ENCODE measurements at places on chromosomes 2 and 18. TPM values are rescaled to one million over a fixed set of nuclear protein-coding genes. Genes with fewer than 3 reads are reported as not detected.

- DNase-seq, result no peak
These were observed 107.5 kb downstream of the DTNA start for GRCh38 chr18:34817636-34818035.

- no peak for DNase-seq
These were observed 67.8 kb upstream of the ST6GAL2 start for GRCh38 chr2:106953779-106954178.

GRCh38 chr18:57961411-57961810 lies 82.6 kb upstream of the NEDD4L start:
- no peak for DNase-seq

GRCh38 chr2:79827881-79828280 lies 315.0 kb downstream of the CTNNA2 start:
- DNase-seq, result no peak

- no peak for DNase-seq
These were observed 329.8 kb downstream of the RDH14 start for GRCh38 chr2:18230668-18231067.

Gene CABYR
- 10.0 TPM for total RNA-seq

Gene PCARE
- not detected for total RNA-seq

Gene GULP1
- total RNA-seq, result 15.3 TPM

Gene STARD6
- total RNA-seq, result not detected
